ENCODE measurements at places on chromosomes 3 and 15. TPM values are rescaled to one million over a fixed set of nuclear protein-coding genes. Genes with fewer than 3 reads are reported as not detected.

DNA sequence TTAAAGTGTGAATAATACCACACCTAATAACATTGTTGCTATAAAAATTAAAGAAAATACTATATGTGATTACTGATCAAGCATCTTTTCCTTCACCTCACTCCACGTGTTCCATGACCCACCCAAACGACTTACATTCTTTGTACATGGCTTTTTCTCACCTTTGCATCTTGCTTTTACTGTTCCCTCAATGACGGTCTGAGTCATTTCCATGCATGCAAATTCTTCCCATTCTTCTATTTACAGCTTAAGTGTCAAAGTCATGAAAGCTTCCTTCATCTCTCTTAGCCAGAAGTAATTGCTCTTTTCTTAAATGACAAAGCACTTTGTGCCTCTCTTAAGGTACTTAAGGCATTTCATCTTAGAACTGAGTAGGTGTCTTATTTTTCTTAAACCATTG lies 64.0 kb downstream of the GREM1 start:
- H3K4me1 ChIP-seq, result peaks cover 5% of the 10 kb centered on the region
- no peak overlapping the region for H3K27ac ChIP-seq
- H3K27me3 ChIP-seq, result no peaks in the 10 kb centered on the region
- no peak for DNase-seq
- no peak overlapping the region for H3K4me3 ChIP-seq

The ADAMTSL3 gene
- not detected for total RNA-seq

- no peak overlapping the region for H3K27ac ChIP-seq
- H3K4me1 ChIP-seq, result no peaks in the 10 kb centered on the region
Observed at GRCh38 chr3:98504539-98504938, 7.1 kb downstream of the OR5K2 start.

- H3K4me3 ChIP-seq, result no peak overlapping the region
- no peaks in the 10 kb centered on the region for H3K36me3 ChIP-seq
- H3K4me1 ChIP-seq, result no peaks in the 10 kb centered on the region
Observed at GRCh38 chr3:176579711-176580185, 617.5 kb downstream of the TBL1XR1 start.

DNA sequence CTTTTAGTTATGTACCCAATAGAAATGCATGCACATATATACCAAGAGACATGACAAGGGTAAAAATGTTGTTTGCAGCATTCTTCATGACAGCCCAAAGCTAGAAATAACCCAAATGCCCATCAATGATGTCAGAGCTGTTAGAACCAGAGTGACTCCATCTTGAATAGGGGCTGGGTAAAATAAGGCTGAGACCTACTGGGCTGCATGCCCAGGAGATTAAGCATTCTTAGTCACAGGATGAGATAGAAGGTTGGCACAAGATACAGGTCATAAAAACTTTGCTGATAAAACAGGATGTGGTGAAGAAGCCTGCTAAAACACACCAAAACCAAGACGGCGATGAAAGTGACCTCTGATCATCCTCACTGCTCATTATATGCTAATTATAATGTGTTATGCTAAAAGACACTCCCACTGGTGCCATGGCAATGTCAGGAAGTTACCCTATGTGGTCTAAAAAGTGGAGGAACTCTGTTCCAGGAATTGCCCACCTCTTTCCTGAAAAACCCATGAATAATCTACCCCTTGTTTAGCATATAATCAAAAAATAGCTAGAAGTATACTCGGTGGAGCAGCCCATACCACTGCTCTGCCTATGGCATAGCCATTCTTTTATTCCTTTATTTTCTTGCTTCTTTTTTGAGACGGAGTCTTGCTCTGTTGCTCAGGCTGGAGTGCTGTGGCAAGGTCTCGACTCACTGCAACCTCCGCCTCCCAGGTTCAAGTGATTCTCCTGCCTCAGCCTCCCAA lies 32.9 kb downstream of the ZBTB11 start:
- H3K4me3 ChIP-seq, result no peak overlapping the region
- H3K27ac ChIP-seq, result no peak overlapping the region

DNA sequence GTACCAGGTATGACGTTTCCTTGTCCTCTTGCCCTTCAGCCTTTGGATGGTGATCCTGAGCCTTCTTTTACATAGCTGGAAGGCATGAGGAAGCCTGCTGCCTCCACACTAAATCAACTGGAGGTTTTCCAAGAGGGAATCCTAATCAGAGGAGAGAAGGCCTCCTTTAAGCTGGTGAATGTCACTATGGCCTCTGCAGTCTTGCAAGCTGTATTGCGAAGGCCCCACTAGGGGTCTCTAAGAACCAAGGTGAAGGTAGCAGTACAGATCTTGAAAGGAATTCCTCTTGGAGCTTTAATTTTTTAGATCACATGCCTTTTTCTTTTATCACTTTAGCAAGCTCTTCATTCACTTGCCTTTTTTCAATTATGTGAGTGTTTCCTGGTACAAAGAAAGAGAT lies 119.2 kb downstream of the GHSR start:
- no peak overlapping the region for H3K4me3 ChIP-seq
- no peaks in the 10 kb centered on the region for H3K27me3 ChIP-seq
- H3K36me3 ChIP-seq, result peaks cover 30% of the 10 kb centered on the region
- peaks cover 3% of the 10 kb centered on the region for H3K4me1 ChIP-seq

- DNase-seq, result no peak
- H3K27ac ChIP-seq, result no peak overlapping the region
- peaks cover 4% of the 10 kb centered on the region for H3K36me3 ChIP-seq
- H3K4me3 ChIP-seq, result no peak overlapping the region
- no peaks in the 10 kb centered on the region for H3K27me3 ChIP-seq
- H3K4me1 ChIP-seq, result peaks cover 26% of the 10 kb centered on the region
Observed at GRCh38 chr3:8610951-8611350, 33.6 kb downstream of the SSUH2 start.

The APBA2 gene
- total RNA-seq, result 79.9 TPM

DNA sequence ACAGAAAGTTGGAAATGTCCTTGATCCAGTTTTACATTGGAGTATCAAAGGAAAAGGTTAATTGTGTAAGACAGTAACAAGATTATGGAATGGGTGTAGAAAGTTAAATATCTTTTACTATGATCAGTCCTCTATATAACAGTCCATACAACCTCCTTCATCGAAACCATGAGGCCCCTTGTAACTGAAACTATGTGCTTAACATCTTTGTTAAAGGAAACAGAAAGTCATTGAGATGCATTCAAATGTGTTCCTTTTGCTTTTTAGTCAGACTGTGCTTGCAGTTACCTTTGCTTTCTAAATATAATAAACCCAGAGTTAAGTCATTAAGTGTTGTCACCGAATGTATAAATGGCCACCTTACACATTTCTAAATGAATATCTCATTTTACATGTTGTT lies 1298.5 kb downstream of the ROBO2 start:
- peaks cover 15% of the 10 kb centered on the region for H3K4me1 ChIP-seq
- H3K4me3 ChIP-seq, result no peak overlapping the region
- no peaks in the 10 kb centered on the region for H3K36me3 ChIP-seq
- DNase-seq, result no peak
- no peak overlapping the region for H3K27ac ChIP-seq

DNA sequence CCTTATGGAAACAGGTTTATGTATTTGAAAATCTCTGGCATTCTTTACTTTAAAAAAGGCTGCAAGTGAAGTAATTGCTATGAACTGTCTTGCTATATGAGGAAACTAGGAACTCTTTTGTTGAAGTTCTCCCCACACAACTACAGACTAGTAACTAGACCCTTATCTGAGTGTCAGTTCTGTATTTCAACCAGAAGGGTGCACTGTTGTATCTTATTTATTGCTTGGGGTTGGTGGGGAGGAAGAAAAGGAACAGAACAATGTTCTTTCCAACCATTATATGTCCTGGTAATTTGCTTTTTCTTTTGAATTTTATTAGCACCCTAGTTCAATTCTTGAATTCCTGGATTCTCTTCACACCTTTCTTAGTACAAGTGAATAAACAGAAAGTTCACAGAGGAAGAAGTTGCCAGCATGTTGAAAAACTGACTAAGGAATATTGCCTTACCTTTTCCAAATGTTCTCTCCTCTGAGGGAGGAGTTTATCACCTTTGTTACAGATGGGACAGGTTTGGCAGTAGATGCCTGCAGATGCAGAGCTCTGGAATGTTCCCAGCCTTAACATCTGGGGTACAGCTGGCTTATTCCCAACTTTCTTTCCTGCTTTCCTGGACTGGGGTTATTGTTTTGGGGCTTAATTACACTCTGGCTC lies 162.4 kb upstream of the CFAP20DC start:
- H3K36me3 ChIP-seq, result no peaks in the 10 kb centered on the region
- H3K27me3 ChIP-seq, result no peaks in the 10 kb centered on the region
- H3K4me1 ChIP-seq, result peaks cover 8% of the 10 kb centered on the region
- H3K27ac ChIP-seq, result no peak overlapping the region
- DNase-seq, result no peak

DNA sequence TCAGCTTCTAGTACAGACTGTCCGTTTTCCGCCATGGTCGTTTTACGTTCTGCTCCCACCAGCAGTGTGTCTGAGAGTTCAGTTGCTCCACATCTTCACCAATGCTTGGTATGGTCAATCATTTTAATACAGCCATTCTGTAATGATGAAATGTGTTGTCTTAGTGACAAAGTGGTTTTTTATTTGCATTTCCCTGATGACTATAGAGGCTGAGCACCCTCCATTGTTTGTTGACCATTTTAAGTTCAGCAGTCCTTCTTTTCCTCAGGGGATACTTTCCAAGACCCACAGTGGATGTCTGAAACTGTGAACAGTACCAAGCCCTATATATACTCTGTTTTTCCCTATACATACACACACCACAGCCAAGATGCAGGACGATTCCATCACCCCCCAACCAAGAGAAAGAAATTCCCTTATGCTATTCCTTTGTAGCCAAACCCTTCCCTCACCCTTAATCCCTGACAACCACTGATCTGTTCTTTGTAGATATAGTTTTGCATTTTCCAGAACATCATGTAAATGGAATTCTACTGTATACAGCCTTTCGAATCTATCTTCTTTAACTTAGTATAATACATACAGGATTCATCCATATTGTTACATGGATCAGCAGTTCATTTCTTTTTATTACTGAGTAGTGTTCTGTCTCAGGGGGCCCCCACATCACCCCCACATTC lies 55.9 kb downstream of the C3orf20 start:
- no peak for DNase-seq
- no peaks in the 10 kb centered on the region for H3K36me3 ChIP-seq
- no peak overlapping the region for H3K27ac ChIP-seq
- no peak overlapping the region for H3K4me3 ChIP-seq

- H3K27ac ChIP-seq, result no peak overlapping the region
- H3K4me3 ChIP-seq, result no peak overlapping the region
- DNase-seq, result no peak
- peaks cover 3% of the 10 kb centered on the region for H3K36me3 ChIP-seq
- H3K4me1 ChIP-seq, result peaks cover 3% of the 10 kb centered on the region
Observed at GRCh38 chr3:15714448-15714847, 83.3 kb downstream of the ANKRD28 start.

DNA sequence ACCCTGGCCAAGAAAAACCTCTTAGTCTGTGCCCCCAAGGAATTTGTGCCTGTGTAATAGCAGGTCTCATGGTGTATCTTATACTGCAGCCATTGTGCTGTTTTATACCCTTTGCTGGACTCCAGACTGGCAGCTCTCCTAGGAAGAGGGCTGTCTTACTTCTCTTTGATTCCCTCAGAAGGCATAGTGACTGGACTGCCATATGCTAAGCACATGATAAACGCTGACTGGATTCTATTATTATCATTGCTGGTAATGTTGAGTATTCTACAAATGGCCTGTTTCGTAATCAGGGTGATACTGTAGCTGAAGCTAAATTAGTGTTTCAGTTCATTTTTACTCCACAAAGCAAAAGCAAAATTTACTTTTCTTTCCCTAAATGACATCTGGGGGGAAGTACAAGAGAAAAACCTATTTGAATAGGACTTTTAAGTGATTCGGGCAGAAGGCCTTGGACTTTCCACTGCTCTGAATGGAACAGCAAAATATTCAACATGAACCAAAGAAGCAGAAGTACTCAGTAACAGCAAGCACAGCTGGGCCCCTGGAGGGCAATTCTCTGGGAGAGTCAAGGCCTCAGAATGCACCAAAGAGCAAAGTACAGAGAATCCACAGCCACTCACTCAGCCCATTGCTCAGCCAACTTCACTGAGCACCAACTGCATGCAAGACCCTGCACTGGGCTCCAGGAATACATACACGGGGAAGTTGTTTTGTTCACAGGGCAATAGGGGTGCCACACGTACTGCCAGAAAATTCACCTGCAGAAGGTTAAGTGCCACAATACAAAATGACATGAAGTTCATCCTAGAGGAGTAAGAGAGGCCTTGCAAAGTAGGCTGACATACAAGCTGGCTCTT lies 7.9 kb upstream of the BCL2A1 start:
- H3K4me1 ChIP-seq, result peaks cover 18% of the 10 kb centered on the region
- no peak overlapping the region for H3K4me3 ChIP-seq
- H3K27me3 ChIP-seq, result no peaks in the 10 kb centered on the region
- H3K27ac ChIP-seq, result no peak overlapping the region

GRCh38 chr3:188262913-188263683 lies 109.1 kb downstream of the LPP start:
- H3K27ac ChIP-seq, result peak overlapping the region; percentile 95
- H3K4me3 ChIP-seq, result peak overlapping the region; percentile 29
- H3K27me3 ChIP-seq, result no peaks in the 10 kb centered on the region
- no peaks in the 10 kb centered on the region for H3K36me3 ChIP-seq

The CRABP1 gene
- total RNA-seq, result 803 TPM

GRCh38 chr3:120497818-120498217 lies 47.0 kb upstream of the FSTL1 start:
- H3K4me1 ChIP-seq, result peaks cover 29% of the 10 kb centered on the region
- DNase-seq, result no peak
- H3K27ac ChIP-seq, result no peak overlapping the region
- peaks cover 3% of the 10 kb centered on the region for H3K36me3 ChIP-seq
- no peaks in the 10 kb centered on the region for H3K27me3 ChIP-seq

Data from neural crest cell (in vitro differentiated cells).